ENCODE measurements at places on chromosomes 2 and 18. TPM values are rescaled to one million over a fixed set of nuclear protein-coding genes. Genes with fewer than 3 reads are reported as not detected.

The GPBAR1 gene
- total RNA-seq: 0.66 TPM

The DSG4 gene
- not detected for total RNA-seq

The CDK5R2 gene
- total RNA-seq: not detected

The TTC39C gene
- 31.5 TPM for total RNA-seq

The PXDN gene
- total RNA-seq: 1.2 TPM

The CCDC68 gene
- not detected for total RNA-seq

The LYG1 gene
- 0.68 TPM for total RNA-seq

- DNase-seq: no peak
Observed at GRCh38 chr2:31251018-31251417, 17.1 kb downstream of the EHD3 start.

GRCh38 chr2:101341421-101341820 lies 32.9 kb upstream of the RNF149 start:
- peak; percentile 23 for DNase-seq

Measured in activated T-cell treated with anti-CD3 and anti-CD28 coated beads, Interleukin-2, amount 50 U/mL, for 4 hours (primary cell).